CD4-positive, alpha-beta T cell (primary cell): ENCODE measurements at places on chromosomes 12 and 14. TPM values are rescaled to one million over a fixed set of nuclear protein-coding genes. Genes with fewer than 3 reads are reported as not detected.

DNA sequence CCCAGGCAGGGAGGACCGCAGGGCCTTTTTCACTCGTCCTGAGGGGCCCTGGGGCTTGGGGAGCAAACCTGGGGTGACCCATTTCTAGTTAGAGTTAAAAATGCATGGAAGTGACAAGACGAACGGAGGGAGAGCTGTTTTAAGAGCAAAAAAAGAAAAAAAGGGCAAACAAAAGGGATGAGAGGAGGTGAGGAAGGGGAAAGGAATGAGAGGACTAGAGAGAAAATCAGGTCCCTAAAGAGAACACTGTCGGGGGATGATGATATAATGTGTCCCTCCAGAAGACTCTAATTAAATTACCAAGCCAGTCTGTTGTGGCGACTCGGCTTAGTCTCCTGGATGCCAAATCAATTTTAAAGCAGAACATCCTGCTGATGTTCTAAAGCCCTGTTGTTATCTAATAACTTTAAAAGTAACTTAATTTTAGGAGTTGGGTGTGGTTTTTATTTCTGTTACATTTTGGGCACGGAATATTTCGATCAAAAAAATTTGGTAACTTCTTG, 1.1 kb downstream of the ANO6 start:
- no peak for DNase-seq

- DNase-seq = no peak
These were observed 495.7 kb downstream of the GALC start for GRCh38 chr14:87497301-87497700.

DNA sequence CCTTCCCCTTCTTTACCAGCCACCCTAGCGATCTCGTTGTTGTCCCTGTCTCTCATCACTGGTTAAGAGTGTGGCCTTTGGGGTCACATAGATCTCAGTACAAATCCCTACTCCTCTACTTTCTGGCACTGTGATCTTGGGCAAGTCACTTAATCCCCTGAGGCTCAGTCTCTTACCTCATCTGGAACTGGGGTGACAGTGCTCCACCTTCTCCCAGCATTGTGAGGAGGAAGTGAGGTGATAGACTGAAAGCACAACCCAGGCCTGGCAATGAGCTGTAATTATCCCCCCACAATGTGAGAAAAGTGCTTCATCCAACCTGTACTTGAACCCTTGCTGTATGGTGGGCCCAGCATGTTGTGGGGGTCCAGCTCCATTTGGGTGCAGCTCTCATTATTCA, 48.0 kb downstream of the IRAK3 start:
- DNase-seq = no peak

- DNase-seq = no peak
These were observed 135.6 kb downstream of the BCL11B start for GRCh38 chr14:99136401-99136800.

- no peak for DNase-seq
These were observed 248.4 kb upstream of the RTL1 start for GRCh38 chr14:101151927-101152305.

DNA sequence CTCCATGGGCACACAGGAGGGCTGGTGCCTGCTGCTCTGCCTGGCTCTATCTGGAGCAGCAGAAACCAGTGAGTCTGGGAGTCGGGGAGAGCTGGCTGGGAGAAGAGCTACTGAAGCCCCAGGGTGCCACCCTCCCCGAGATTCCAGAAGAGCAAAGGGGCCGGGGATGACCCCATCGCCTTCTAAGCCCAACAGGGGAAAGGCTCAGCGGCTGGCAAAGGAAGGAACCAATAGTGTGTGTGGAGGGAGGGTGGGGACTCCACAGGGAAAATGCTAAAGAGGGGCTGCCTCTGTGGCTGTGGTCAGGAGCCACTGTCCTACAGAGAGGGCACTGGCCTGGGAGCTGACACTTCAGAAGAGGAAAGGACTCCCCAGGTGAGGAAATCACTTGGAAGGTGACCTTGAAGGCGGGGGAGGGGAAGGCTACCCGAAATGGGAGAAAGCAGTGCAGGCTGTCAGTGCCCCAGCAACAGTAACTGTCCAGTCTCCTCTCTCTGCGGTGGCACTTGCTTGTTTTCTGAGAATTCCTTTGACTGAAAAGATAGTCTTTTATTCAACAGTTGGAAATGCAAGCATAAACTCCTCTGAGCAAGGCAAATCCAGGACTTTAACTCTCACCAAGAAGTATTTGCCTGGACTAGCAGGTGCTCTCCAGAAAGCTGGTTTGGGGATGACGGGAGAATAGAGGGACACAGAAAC, 552 bp downstream of the TAPBPL start:
- no peak for DNase-seq

- DNase-seq = no peak
These were observed 547.1 kb downstream of the CCER1 start for GRCh38 chr12:90407841-90408240.

GRCh38 chr12:44397631-44398030, 478.5 kb downstream of the NELL2 start:
- DNase-seq = no peak

GRCh38 chr12:11015775-11016430, 6.5 kb downstream of the TAS2R19 start:
- DNase-seq = no peak

DNA sequence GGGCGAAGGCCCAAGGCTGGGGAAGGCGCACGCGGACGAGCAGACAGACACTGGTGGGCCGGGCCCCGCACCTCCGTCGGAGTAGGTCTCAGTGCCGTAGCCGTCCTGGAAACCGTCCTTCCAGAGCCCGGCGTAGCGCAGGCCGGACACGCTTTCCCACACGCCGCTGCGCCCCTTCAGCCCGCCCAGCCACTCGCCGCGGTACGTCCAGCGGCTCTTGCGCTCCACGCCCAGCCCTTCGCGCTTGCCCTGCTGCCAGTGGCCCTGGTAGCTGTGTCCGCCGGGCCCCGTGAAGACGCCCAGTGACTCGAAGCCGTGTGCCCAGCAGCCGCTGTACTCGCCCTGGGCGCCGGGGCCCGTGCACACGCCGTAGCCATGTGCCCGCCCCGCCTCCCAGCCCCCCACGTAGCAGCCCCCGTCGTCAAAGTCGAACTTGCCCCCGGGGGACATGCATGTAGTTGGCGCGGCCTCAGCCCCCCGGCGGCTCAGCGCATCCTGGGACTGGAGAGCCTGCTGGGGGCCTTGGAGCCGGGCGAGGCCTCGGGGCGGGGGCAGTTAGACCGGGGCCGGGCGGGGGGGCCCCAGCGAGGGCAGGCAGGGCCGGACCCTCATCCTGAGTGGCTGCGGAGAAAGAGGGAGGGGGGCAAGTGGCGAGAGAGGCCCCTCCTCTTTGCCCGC, 1.4 kb downstream of the JPH4 start:
- DNase-seq = no peak

DNA sequence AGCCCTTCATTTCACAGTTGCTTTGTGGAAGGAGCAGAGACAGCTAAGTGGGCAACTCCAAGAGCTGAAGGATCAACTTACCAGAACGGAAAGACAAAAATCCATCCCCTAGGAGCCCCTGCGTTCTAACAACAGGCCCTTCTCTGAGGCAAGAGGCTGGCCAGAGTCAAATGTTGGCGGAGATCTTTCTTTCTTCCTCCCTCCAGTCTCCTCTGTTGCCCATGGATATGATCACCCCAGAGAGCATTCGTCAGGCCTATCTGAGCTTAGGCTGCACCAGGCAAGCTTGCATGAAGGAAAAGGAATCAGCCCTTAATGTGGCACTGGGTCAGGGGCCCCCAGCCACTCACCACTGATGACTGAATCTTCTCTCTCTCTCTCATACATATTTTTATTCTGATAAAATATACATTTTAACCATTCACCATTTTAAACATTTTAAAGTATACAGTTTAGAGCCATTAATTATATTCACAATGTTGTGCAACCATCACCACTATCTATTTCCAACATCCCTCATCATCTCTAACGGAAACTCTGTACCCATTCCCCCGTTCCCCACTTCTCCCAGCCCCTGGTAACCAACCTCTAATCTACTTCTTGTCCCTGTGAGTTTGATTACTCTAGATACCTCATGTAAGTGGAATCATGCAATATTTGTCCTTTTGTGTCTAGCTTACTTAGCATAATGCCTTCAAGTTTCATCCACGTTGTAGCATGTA, 52.9 kb upstream of the CCND2 start:
- no peak for DNase-seq

DNA sequence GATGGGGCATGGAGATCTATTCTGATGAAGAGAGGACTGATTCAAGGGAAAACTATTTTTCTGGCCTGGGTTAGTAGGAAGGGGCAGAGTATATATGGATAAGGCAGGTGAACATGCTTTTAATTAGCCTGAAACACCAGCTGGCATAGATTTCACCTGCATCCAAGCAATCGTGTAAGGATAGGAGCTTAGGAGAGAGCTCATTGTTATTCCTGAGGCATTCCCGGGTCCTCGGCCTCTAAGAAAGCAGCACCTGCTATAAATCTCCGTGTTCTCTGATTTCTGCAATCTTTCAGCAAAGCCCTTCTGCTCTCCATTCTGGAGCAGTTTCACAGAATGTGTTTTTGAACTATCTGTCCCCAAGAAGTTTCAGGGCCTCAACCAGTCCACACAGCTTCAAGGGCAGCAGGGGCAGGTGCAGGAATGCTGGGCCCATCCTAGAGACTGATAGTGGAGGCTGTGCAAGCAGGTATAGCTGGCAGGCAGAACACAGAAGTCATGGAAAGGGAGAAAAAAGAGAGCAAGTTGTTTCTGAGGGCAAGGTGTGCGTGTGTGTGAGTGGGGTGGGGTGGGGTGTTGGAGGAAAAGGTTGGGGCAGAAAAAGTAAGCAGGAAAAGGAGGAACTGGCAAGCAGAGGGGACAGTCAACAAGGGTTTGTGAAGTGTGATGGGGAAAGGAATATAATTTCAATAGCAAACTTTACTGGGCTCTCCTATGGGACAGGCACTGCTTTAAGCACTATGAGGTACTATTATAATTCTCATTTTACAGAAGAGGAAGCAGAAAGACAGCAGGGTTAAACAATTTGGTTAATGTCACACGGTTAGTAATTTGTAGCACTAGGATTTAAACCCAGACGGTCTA, 203.7 kb upstream of the SSTR1 start:
- DNase-seq = no peak

DNA sequence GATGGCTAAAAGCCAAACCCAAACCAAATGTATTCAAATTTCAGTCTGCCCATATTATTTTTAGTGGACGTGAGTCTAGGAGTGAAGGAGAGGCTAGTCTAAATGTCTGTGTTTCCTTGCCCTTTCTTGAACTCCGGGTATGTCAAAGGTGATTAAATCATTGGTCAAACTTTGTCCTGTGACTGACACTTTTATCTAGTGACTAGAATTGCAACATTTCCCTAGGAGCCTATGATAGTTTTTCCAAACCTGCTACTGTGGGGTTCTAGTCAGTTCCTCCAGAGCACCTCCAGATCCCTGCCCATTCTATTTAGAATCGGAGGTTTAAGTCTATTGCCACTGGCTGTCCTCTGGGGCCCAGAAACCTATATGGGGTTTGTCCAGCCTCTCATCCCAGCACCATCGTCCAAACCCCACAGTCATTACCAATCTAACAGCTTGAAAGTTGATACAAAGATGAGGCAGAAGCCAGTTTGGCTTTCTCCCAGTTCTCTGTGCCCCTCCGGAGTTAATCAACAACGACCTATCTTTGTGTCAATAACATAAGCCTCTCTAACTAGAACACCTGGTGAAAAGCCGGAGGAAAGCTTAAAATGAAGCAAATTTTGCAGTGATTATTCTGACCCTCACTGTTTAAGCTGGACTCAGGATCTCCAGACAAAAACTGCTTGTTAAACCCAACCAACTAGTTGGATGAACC, 306.7 kb downstream of the ZFP36L1 start:
- DNase-seq = no peak

Gene CARMIL3
- 0.11 TPM for total RNA-seq

Gene WNT1
- 1.8 TPM for total RNA-seq

Gene LTBP2
- 0.47 TPM for total RNA-seq

Gene RDH16
- total RNA-seq = 0.34 TPM

Gene OVCH1
- not detected for total RNA-seq

Gene SRRM4
- not detected for total RNA-seq

Gene CLEC1B
- not detected for total RNA-seq

Gene ESRRB
- 0.17 TPM for total RNA-seq
